ENCODE measurements at places on chromosomes 12 and 14. TPM values are rescaled to one million over a fixed set of nuclear protein-coding genes. Genes with fewer than 3 reads are reported as not detected.

Gene GZMB
- total RNA-seq, result 195 TPM

Gene APOF
- total RNA-seq, result not detected

Gene LPAR5
- 19.4 TPM for total RNA-seq

Gene SIRT4
- 1.7 TPM for total RNA-seq

Gene TOMM20L
- total RNA-seq, result not detected

Gene NINJ2
- total RNA-seq, result 5.4 TPM

Gene TSHR
- 0.37 TPM for total RNA-seq

Gene OAS3
- 221 TPM for total RNA-seq

Gene MANSC4
- total RNA-seq, result not detected

Gene ACVRL1
- not detected for total RNA-seq

Gene PIWIL1
- total RNA-seq, result not detected

Gene TEX52
- not detected for total RNA-seq

Gene POU6F1
- 20.6 TPM for total RNA-seq

Gene KRT72
- 0.65 TPM for total RNA-seq

Gene CLEC9A
- not detected for total RNA-seq

Gene ZNF385A
- total RNA-seq, result 2.0 TPM

Gene ZNF891
- 4.0 TPM for total RNA-seq

Gene SALL2
- total RNA-seq, result 4.4 TPM

Gene CDH24
- 2.3 TPM for total RNA-seq

Gene RASSF9
- not detected for total RNA-seq

Gene RD3L
- not detected for total RNA-seq

Gene C1RL
- 29.8 TPM for total RNA-seq

Gene KLRG1
- 14.4 TPM for total RNA-seq

Gene PDE6H
- total RNA-seq, result not detected

Gene EGLN3
- total RNA-seq, result 14.4 TPM

Gene TAS2R46
- 1.4 TPM for total RNA-seq

Gene PLCZ1
- not detected for total RNA-seq

Gene BCL2L14
- 3.4 TPM for total RNA-seq

Gene GPR135
- total RNA-seq, result 1.5 TPM

Gene SERPINA12
- not detected for total RNA-seq

Gene HOXC4
- 1.2 TPM for total RNA-seq

Gene COCH
- total RNA-seq, result 2.8 TPM

Gene GUCY2C
- total RNA-seq, result not detected

Gene GPHN
- total RNA-seq, result 16.0 TPM

Measured in activated naive CD8-positive, alpha-beta T cell treated with anti-CD3 and anti-CD28 coated beads, Interleukin-2, amount 10 ng/mL, durations not matched to agents 7 days and 5 days (primary cell).